T-helper 17 cell (primary cell): ENCODE measurements at places on chromosomes 13 and 19.

GRCh38 chr19:3132971-3133792 lies 2.7 kb upstream of the GNA15 start:
- DNase-seq, result peak; percentile 77

- no peak for DNase-seq
Measured at GRCh38 chr13:75486146-75487062, 4.4 kb upstream of the TBC1D4 start.

- no peak for DNase-seq
Measured at GRCh38 chr13:98175043-98175442, 2.0 kb downstream of the RNF113B start.

DNA sequence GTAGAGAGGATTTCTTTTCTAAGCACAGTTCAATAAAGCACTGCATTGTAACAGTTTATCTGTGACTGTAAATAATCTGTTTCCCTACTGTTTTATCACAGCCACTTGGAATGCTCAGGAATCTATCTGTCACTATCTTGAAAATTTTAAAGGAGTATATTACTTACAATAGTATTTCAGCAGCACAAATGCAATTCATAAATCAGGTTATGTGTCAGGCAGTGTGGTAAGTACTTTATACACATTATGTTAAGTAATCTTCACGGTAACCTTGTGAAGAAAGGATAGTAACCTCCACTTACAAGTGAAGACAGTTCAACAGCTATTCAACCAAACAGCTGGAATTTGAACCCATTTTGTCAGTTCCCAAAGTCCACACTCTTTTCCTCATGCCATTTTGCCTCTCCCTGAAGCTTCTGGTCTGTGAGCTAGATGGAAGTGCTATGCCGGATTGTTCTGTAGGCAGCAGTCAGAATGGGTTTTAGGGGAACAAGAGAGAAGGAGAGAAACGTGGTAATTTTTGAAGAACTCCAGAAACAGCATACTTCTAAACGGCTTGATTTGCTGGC lies 125.0 kb downstream of the KLF12 start:
- DNase-seq, result no peak

DNA sequence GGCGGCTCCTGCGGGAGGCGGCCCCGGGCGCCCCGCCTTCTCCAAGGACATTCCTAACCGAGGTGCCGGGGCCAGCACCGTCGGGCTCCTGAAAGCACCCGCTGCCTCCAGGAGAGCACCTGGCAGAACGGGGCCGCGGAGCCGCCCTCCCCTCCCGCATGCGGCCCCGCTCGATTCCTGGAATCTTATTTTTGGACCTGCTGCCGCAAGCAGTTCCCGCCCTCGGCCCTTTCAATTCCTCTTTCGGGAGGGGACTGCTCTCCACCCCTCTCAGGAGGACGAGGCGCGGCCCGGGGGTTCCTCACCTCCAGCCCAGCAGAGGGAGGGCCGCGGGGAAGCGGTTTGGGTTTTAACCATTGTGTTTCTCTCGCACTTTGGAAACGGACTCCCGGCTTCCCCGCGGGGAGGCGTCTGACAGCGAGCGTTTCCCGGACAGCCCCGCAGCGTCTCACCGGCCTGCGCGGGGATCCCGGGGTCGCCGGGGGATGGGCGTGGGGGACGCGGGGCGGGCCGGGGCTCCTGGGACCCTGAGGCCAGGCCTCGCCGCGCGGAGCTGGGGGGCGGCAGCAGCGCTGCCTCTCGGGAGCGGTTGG lies 849 bp downstream of the GAS6 start:
- DNase-seq, result no peak

GRCh38 chr19:4140237-4140711 lies 13.2 kb upstream of the CREB3L3 start:
- no peak for DNase-seq

- DNase-seq, result no peak
Measured at GRCh38 chr13:73212482-73212881, 153.7 kb downstream of the KLF5 start.

- no peak for DNase-seq
Measured at GRCh38 chr13:107459430-107459829, 755.9 kb downstream of the LIG4 start.

DNA sequence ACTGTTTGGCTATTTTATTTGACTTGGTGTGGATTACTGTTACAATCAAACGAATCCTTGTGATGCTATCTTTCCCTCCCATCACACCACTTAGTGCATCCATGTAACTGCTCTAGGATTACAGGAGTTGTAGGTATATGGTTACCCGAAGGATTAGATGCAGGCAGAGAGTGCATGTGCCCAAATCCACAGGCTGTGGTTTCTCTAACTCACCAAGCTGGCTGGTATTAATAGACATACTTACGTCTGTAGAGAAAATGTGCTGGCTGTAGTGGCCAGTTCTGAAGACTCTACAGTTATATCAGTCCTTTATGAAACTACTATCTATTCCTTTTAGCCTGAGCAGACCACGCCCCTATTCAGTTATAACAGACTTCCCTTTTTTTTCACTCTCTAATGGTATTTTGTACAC lies 1.1 kb upstream of the HMGB1 start:
- DNase-seq, result no peak

DNA sequence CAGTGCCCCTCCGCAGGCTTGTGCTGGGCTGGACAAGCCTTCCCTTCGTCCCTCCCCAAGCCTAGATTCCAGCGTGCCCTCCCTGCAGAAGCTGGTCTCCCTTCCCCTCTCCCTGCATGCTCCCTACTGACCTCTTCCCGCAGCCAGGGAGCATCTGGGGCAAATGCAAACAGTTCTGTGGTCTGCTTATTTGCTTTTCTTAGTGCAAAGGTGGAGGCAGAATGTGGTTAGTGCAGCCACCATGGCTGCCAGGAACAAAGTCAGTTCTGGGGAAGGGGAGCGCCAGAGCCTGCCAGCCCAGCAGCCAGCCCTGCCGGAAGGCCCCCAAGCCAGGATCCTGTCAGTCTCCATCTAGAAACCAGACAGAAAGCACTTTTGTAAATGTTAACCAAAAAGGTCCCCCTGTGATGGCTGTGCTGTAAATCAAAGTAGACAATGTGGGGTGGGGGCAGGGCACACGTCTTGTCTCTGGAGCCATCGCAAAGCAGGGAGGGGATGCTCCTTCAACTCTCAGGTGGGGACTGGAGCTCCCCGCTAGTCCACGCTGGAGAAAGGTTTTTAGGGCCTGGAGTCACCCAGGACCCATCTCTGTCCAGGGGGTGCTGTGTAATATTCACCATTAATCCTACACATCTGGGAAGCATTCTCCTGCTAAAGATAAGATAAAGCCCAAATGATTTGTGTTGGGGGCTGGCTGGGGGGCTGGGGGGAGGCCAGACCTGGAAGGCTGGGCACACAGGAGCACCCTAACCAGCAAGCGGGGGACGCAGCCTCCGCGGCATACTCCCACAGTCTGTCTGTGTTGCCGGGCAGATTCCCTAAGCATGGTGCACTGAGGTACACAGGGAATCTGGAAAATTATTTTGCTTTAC lies 30.9 kb downstream of the SERP2 start:
- no peak for DNase-seq

DNA sequence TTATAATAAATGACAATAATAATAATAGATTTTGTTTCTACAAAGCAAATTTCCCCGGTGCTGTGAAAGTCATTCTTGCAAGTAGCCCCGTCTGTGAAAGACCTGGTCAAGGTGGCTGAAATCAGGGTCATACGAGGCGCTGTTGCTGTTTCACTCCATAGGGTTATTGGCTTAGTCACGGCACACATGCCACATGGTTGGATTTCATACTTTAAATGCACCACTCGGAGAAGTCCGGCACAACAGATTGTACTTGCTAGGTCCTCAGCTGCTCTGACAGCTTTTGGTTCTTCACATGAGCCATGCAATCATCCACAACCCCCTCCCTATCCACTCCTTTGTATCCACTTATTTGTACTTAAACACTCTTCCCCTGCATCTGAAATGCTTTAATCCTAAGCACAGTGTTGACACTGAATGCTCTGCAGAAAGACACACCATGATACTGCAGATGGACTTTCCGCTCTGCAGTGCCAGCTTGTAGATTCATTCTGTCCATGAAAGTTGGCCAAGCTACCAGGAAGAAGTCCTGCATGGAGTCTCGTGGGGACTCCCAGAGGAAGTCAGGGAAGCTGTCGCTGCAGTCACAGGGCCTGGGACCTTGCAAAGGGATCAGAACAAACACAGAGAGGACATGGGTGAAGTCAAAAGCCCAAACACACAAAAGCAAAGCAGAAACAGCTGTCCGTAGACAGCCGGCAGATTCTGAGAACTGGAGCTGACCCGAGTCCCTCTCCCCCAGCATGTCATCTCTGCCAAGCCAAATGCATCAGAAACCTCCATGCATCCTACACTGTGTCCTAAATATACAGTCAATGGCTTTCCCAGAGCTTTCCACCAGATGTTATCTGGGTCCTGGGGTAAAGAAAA lies 124.6 kb downstream of the COL4A2 start:
- no peak for DNase-seq

DNA sequence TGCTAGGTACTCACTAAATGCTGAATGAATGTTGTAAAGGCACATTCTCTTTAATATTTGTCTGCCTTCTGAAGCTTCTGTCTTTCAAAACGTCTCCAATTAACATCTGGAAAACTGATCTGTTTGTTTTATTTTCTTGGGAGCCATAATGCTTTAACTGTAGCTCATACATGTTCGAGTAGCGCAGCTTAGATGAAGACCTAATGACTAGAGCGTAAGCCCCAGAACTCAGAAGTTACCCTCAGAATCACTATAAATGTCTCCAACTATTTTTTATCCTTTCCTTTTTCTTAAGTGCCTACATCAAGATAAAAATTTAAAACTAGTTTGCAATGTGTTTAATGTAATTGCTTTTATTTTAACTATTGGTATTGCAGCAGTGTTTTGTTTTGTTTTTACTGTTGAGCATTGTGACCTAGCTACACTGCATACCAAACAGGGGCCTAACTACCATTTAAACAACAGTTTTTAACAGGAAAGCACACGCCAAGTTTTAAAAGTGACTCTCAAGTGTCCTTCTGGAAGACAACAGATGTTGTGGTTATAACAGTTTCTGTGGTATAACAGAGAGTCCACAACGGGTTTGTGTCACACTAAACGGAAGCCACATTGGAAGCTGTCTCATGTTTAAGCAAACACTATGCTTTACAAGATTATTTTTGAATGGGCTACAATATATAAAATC lies 42.0 kb downstream of the MRPL57 start:
- no peak for DNase-seq

GRCh38 chr13:64928696-64929499 lies 2301.2 kb downstream of the PCDH9 start:
- DNase-seq, result no peak

DNA sequence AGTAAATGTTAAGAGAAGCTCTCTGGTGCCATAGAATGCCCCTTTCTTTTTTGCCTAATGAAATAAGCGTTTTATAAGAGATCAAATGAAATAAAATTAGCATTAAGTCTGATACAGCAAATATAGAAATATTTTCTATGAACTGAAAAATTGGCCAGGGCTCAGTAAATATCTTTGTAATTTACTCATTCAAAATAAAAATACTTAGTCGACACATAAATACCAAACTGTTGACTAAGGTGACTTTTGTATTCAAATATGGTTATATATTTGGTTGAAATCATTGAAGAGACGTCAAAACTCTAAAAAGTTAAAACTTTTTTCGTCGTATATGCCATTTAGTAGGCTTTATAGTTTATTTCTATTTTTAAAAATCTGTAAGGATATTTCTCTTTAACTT lies 25.6 kb downstream of the IPO5 start:
- DNase-seq, result no peak

- no peak for DNase-seq
Measured at GRCh38 chr19:17098326-17098725, 22.7 kb downstream of the MYO9B start.

- DNase-seq, result no peak
Measured at GRCh38 chr13:79427265-79427664, 21.2 kb upstream of the RBM26 start.

DNA sequence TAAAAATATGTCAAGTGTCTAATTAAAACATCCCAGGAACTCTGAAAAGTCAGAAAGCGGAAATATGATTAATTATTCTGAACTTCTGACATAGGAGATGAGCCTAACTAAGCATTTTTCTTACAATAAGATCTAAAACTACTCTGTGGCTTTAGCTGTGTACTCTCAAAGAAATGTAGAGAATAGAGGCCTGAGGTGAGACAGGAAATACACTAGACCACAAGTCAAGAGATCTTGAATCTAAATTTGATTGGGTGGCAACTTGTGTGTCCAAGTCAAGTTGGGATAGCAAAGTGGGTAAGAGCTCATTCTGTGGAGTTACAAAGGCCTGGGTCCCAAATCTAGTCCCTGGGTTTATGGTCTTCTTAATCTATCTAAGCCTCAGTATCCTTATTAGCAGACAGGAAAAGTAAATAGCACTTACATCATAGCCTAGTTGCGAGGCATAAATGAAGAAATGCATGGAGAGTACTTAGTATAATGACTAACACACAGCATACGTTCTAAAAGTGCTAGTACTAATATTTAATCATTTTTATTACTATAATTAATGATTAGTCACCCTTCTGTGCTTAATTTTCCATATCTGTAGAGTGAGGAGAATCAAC lies 9.4 kb upstream of the LRRC63 start:
- DNase-seq, result no peak

GRCh38 chr13:45691251-45691650 lies 10.9 kb upstream of the CBY2 start:
- DNase-seq, result no peak
